Stimulated activated effector memory CD8-positive, alpha-beta T cell treated with anti-CD3 and anti-CD28 coated beads, Interleukin-12 subunit alpha, Interleukin-12 subunit beta, amount 100 ng/mL, for 72 hours (primary cell): ENCODE measurements at places on chromosomes 5 and 9.
A peak's percentile ranks its signal among the peaks of the same experiment; 100 is the strongest.

- no peak for DNase-seq
These were observed 793.1 kb downstream of the DTWD2 start for GRCh38 chr5:118195211-118195610.

DNA sequence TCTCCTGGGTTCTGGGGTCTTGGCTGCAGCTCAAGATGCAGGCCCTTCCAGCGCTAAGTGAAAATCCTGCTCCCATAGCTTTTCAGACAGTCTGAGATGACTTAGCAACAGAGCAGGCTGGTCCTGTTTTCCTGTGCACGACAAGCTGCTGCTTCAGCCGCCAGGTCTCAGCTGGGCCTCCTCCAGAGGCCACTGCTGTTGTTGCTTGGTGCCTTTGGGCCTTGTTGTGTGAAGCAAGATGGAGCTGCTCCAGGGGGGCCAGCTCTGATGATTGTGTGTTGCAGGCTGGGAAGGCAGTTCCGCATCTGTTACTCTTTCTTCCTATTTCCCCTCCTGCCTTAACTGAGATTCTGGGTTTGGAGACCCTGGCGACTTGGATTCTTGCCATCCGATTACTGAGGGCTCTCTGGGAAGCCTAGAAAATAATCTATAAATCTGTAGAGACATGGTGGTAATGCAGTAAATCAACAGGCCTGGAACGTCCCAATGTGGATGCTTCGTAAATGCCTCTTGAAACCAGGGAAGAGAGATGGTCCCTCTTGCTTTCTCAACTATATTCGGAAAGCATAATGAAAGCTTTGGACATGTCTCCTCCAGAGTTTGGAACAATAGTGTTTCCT lies 3.2 kb downstream of the MAP1B start:
- no peak for DNase-seq

- DNase-seq: no peak
These were observed 2.2 kb downstream of the RBM27 start for GRCh38 chr5:146205499-146206202.

- DNase-seq: no peak
These were observed 863.4 kb downstream of the DNAH5 start for GRCh38 chr5:13081116-13081515.

DNA sequence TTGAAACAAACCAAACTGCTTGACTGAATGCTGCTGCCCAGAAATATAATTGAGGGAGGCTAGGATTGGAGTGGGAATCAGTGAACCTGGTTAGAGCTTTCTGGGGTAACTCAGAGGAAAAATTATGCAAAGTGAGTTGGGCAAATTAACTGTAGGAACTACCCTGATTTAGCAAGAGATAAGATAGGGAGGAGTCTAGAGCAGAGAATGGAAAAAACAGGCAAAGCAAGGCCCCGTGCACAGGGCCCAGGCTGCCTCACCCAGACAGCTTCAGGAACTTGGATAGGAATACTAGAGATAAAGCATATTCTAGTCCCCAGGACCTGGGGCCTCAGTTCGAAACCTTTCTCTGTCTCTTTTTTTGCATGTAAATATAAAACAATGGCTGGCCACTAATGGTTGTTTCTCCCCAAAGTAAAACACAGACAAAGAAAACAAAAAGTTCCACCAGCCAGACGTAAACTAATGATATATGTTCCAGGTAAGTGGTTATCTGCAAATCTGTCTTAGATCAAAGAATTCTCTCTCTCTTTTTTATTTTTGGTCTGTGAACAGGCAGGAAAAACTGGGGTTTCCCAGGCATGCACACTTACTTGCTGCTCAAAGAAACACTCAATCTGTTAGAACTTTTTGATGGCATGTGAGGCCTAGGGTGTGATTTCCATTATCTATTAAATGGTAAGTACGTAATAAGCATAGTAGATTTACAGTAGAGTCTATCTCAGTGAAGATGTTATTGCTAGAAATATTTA lies 168.1 kb upstream of the MAP3K1 start:
- DNase-seq: no peak

GRCh38 chr5:99005506-99005905 lies 76.7 kb upstream of the CHD1 start:
- no peak for DNase-seq

- DNase-seq: no peak
These were observed 162.5 kb upstream of the TLE4 start for GRCh38 chr9:79409182-79409823.

- DNase-seq: no peak
These were observed 49.0 kb upstream of the FSTL4 start for GRCh38 chr5:133661389-133661788.

DNA sequence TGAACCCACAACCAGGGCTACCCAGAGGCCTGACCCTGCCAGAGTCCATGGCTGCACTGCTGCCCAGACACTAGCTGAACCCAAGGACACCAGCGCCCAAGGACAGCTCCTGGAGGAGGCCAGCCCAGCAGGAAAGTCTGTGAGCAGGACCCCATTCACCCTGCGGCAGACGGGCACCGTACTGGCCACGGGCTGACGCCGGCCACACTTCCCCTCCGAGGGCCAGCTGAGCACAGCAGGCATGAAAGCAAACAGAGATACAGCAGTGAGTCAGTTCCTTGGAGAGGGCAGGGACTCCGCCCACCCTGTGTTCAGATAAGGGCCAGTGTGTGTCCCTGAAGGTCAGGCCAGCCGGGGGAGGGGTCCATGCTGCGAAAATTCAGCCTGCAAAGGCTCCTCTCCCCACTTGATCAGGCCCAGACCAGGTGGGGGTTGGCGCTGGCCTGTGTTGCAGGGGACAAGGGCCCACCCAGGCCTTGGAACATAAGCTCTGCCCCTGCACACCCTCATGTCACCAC lies 3.2 kb downstream of the RNF208 start:
- DNase-seq: no peak

- DNase-seq: no peak
These were observed 58.2 kb downstream of the CHSY3 start for GRCh38 chr5:129962506-129962905.

DNA sequence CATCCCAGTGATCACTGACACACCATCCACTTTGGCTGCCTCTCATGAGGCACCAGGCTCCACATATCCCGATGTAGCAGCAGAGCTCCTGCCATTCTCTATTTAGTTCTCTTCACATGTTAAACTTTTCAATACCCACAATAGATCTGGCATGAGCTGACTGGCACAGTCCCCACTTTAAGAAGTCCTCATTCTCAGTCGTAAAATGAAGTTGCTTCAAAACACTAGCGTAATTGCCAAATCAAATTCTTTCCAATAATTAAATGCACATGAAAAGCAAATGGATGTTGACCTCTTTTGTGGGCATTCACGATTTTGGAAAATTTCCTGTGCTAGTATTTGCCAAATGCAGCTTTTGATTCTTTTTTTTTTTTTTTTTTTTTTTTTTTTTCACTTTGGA lies 32.4 kb downstream of the HAPLN1 start:
- no peak for DNase-seq

- no peak for DNase-seq
These were observed 6.8 kb downstream of the MGAT1 start for GRCh38 chr5:180795771-180796313.

DNA sequence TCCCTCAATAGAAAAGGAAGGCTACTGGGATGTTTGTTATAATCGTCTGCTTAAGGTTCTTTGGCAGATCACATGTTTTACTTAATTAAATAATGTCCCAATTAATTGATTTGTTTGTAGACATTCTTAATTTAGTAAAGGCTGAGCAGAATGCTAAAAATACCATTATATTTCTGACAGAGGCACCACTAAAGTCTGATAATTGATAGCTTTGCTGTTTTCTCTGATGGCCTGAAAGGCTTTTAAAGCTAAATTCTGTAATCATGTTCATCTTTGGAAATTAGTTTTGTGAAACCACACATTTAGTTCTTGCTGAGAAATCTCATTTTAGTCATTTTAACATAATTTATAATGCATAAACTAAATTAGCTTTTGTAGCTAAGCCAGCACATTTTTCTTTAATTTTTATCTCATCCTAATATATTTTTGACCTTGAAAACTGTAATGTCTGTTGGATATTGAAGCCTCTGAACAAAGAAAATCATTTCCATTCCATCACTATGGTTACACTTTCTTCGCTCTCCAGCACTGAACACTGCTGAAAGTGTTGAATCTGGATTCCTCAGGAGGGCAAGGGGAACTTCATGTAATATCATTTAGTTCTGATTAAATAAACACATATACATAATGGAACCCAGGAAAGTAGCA lies 329.4 kb downstream of the ELAVL2 start:
- DNase-seq: no peak

DNA sequence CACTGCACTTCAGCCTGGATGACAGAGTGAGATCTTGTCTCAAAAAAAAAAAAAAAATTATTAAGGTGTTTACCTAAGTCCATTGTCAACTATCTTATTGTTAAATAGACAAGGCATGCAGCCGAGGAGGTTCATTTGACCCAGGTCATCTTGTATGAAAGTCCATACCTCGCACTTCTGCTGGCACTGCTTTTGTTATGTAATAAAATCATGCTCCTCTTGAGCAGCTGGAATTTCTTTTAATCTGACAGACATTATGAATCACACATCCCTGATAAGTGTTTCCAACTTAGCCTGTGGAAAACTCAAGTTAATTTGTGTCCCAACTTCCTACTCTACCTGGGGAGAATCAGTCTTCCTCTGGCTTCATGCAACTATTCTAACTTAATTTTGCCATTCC lies 315.6 kb upstream of the KLF4 start:
- no peak for DNase-seq

GRCh38 chr9:88536023-88536324 lies 996 bp downstream of the NXNL2 start:
- DNase-seq: no peak

GRCh38 chr5:139446956-139447779 lies 7.8 kb upstream of the DNAJC18 start:
- DNase-seq: peak; percentile 81

GRCh38 chr5:411728-412127 lies 31.2 kb upstream of the EXOC3 start:
- no peak for DNase-seq
